ENCODE measurements at places on chromosomes 16 and 17.

GRCh38 chr17:13813347-13814240 lies 211.9 kb upstream of the HS3ST3A1 start:
- no peak for DNase-seq

GRCh38 chr16:68752602-68753001 lies 15.5 kb downstream of the CDH1 start:
- no peak for DNase-seq

- DNase-seq, result no peak
Observed at GRCh38 chr16:63690961-63691360, 1430.9 kb downstream of the CDH11 start.

DNA sequence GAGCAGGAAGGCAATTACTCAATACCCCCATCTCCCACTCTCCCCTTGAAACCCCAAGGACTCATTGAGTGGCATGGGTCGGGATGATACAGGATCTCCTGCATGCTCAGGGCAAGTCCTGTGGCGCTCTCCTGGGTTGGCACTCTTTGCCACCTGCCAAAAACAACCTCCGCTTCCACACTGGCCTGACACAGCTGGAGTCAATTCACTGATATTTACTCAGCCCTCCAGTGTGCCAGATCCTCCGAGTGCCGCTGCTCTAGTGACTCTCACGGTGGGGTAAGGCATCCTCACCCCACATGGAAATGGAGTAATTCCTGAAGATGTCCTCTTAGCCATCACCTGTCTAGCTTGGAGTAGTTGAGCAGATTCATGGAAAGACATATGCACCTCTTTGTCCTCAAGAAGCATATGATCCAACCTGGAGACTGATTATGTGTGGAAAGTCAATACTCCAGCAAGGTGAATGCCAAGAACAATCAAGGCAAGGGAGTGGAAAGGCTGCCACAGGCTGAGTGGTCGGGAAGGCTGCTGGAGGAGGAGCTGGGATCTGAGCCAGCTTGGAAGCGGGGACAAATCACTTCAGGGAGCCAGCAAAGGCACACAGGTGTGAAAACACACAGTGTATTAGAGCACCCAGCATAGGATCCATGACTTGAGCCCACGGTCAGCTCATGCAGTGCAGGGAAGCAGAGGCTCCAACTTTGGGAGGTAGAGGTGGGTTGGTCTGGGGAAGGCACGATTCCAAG lies 12.6 kb upstream of the GOSR2 start:
- DNase-seq, result no peak

DNA sequence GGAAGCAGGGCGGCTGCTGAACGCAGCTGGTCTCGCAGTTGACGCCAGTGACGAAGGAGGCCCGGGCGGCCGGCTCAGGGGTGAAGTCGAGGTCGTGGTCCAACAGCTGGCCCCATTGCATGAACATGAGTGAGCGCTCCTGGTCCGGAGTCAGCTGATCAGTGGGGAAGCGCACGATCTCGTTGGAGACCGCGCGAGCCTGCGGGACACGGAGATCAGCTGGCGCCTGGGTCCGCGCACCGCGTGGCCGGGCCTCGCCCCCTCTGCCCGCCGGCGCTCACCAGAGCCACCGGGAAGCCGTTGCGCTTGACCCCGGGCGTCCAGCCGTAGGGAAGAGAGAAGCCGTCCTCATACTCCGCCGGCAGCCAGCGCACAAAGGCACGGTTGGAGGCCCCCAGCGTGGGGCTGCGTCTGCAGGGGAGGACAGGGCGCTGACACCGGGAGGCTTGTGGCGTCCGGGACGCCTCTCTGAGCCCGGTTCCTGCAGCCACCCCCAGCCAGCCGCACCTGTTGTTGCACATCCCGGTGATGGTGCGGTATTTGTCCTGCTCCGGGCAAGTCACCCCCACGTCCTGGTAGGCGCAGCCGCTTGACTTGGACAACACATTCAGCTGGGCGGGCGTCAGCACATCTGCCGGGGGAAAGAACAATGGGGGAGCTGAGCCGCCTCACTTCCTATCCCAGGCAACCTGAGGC lies 1.6 kb downstream of the MPO start:
- no peak for DNase-seq

- no peak for DNase-seq
Observed at GRCh38 chr17:45098081-45098868, 34.0 kb downstream of the PLCD3 start.

- no peak for DNase-seq
Observed at GRCh38 chr16:84527532-84528269, 23.2 kb upstream of the MEAK7 start.

DNA sequence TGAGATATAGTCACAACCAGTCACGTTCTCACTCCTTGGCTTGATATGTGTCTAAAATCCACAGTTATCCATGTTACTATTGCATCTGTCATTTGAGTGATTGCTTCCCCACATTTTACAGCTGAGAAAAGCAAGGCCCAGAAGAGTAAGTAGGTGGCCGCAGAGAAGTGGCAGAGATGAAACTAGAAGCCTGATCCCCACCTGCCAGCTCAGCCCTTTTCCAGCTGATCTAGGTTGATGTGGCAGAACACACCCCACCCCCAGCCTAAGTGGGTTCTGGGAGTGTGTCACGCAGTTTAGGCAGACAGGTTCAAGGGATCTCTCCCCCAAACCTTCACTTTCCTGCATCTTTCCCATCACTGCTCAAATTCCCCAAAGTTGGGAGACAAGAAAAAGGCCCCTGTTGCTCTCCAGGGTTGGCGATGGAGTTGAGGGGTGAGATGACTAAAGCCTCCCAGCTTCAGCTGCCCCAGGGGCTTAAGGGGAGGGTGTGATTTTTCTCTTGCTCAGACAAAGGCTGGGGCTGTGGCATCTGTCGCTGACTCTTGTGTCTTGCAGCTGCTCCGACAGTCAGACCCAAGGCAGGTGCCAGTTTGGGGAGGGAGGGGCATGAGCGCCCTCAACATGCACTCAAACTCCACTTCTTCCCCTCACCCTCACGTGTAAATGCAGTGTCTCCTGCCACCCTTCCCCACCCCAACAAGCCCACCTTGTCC lies 48.9 kb upstream of the LHX1 start:
- no peak for DNase-seq

- no peak for DNase-seq
Observed at GRCh38 chr17:72518159-72518732, 397.4 kb downstream of the SOX9 start.

DNA sequence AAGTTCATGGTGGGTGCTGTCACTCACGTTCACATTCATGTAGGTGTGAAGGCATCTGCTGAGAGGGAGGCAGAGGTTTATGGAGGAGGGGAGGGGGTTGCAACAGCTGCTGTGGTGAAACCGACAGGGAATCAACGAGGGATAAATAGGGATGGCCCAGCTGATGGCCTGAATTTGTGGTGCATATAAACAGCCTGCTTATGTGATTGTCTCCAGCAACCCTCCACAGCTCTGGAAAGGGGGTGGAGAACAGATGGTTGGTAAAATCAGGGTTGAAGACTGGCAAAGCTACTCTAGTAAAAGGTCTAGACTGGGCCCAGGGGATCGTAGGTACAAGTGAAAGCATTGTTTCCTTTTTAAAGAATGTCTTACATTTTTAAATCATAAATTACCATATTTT lies 53.7 kb downstream of the IQCK start:
- DNase-seq, result no peak

DNA sequence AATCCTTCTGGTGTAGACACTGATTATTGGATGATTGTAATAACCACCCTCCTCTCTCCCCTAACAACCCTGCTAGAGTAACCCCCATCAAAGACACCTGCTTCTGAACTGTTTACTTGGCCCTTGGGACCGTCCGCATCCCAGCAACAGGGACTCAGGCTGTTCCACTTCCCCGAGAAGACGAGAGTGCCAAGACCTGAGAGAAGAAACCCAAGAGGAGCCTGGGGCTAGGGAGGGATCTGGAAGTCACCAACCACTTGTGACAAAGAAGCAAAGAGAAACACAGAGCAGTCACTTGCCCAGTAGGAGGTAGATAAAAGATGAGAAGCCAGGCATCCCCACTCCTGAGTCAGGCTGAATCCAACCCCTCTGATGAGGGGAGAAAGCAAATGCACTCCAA lies 84.3 kb downstream of the CDH11 start:
- no peak for DNase-seq

DNA sequence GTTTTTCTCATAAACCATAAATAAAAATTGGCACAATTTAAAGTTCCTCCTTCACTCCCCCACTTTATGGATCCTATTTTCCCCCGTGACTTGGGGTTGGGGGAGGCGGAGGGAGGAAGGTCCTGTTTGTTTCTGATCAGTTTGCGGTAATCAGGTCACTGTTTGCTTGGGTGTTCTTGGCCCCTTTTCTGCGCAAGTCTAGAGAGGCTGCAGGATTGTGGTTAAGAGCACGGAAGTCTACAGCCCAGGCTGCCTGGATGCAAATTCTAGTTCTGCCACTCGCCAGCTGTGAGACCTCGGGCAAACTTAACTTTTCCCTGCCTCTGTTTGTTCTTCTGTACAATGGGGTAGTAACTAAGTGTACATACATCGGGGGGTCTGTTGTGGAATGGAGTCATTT lies 12.1 kb downstream of the ATP2C2 start:
- DNase-seq, result no peak

DNA sequence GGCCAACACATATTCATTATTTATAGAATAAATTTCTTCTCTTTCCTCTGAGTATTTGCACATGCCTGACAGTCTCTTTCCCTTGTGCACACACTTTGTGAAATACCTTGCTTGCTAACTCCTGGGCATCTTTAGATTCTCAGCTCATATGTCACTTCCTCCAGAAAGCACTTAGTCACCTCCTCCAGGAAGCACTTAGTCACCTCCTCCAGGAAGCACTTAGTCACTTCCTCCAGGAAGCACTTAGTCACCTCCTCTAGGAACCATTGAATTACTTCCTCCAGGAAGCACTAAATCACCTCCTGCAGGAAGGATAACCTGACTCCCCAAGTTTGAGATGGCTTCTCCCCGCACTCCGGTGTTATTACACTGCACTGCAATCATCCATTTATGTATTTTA lies 462.5 kb upstream of the EEF2KMT start:
- no peak for DNase-seq

GRCh38 chr16:76195056-76195455 lies 82.1 kb upstream of the CNTNAP4 start:
- DNase-seq, result no peak

- no peak for DNase-seq
Observed at GRCh38 chr17:78722246-78722761, 59.8 kb downstream of the CYTH1 start.

DNA sequence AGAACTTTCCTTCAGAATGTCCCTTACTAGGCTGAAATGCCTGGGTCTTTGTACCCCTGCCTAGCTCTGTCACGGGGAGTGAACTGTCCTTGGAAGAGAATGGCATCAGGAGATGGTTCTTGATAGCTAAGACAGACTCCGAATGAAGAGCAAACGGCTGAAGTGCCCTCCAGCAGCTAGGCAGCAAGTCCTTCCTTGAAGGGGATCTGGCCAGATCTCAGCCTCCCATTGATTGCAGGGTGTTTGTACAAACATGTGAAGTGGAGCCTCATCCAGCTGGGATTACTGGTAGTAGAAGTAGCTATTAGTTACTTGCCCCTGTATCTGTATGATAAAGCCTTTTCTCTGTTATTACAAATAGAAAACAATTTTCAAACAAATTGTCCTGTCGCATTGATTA lies 30.9 kb downstream of the LRRC36 start:
- no peak for DNase-seq

- DNase-seq, result no peak
Observed at GRCh38 chr17:31490671-31491375, 99.3 kb downstream of the RAB11FIP4 start.

- no peak for DNase-seq
Observed at GRCh38 chr17:74561586-74561985, 5.7 kb downstream of the CD300H start.

- DNase-seq, result no peak
Observed at GRCh38 chr17:49890852-49891251, 43.0 kb upstream of the TAC4 start.

- DNase-seq, result no peak
Observed at GRCh38 chr16:85173981-85174751, 61.9 kb upstream of the CIBAR2 start.

DNA sequence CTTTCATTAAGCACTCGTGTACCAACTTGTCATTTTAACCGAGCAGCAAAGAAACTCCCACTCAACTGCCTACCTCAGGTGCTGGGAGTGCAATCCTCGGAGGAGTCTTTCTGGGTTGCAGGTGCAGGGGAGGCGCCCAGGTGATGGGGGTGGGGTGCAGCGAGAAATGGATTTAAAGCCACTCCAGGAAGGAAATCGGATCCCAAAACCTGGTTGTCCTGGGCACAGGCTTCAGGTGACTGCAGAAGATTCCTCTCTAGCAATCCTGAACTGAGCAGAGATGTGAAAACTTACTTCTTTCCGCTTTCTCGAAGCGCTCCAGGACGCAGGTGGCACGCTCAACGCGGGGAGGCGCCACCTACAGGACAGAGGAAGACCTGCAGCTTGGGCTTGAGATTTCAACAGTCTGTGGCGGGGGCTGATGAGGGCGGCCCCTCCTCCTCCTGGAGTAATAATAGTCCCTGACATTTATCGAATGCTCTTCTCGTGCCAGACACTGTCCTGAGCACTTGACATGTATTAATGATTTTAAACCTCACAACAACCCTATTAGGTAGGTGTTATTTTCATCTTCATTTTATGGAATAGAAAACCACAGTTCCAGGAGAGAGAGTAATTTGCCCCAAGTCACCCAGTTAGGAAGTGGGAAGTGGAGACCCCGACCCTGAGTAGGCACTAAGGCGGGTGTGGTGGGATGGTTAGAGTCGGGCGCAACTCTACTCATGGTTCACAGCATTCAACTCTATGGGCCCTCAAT lies 27.2 kb upstream of the SKAP1 start:
- peak; percentile 79 for DNase-seq

DNA sequence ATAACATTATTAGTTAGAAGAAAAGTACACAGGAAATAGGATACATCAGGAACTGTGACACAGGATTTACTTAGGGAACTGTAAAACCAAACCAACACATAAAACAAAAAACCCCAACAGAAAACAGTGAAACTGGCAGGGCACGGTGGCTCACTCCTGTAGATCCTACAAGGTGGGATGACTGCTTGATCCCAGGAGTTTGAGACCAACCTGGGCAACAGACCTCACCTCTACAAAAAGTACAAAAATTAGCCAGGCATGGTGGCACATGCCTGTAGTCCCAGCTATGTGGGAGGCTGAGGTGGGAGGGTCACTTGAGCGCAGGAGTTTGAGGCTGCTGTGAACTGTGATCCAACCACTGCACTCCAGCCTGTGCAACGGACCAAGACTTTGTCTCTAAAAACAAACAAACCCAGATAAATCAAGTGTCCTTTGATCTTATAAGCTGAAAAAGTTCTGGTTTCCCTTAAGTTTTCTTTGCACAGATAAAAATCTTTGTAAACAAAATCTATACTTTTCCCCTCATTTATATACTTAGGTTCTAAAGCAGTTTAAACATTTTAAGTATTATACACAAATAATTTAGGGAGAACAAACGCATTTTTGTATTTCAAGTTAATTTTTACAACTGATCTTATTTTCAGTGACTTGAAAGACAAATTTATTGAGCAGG lies 111.5 kb upstream of the TOB1 start:
- no peak for DNase-seq
